ENCODE measurements at places on chromosomes 13 and 19. TPM values are rescaled to one million over a fixed set of nuclear protein-coding genes. Genes with fewer than 3 reads are reported as not detected.

DNA sequence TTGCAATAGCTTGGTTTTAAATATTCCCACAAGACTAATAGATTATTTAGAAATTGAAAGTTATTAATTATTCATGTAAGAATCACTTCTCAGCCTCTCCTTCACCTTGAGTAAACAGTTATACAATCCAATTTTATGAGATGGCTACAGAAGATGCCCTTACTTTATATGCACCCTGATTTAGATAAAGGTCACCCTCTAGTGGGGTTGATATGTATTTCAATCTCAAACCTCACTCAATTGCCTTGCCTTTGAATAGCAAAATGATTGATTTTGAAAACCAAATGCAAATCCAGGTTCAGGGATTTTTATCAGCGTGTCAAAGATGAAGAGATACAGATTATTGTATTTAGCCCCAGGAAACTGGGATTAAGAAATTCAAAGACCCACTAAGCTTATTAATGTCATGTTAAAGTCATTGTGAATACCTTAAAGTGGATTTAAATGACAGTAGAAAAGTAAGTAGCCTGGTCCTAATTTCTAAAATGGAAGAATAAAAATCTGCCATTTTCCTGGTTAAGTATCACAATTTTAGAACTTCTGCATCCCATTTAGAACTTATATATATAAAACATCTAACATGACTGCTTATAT lies 305.1 kb downstream of the ITGBL1 start:
- peak; percentile 10 for DNase-seq

DNA sequence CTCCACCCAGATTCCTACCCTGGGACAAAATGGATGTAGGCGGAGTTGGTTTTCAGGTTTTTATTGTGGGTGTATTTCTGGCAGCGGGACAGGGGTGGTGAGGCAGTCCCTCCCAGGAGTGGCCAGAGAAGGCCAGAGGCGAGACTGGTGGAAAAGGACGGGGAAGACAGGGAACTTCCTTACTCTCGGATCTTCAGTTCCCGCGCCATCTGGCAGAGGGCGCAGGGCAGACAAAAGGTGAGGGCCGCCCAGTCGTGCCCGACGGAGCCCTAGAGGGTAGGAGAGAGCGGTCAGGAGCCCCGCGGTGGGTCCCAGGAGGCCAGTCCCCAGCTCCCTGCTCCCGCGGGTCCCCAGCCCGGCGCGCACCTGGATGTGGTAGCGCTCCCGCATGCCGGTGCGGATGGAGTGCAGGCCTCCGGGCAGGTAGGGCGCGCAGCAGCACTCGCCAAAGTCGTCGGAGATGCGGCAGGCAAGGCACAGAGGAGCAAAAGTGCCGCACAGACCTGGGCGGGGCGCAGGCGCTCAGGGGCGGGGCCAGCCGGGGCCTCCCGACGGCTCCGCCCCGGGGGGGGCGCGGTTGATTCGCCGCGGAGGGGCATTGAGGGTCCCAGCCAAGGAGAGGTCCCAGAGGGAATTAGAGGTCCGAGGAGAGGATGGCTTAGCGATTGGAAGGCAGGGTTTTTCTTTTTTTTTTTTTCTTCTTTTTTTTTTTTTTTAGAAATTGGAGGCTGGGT lies 3.0 kb downstream of the CNFN start:
- DNase-seq, result no peak

DNA sequence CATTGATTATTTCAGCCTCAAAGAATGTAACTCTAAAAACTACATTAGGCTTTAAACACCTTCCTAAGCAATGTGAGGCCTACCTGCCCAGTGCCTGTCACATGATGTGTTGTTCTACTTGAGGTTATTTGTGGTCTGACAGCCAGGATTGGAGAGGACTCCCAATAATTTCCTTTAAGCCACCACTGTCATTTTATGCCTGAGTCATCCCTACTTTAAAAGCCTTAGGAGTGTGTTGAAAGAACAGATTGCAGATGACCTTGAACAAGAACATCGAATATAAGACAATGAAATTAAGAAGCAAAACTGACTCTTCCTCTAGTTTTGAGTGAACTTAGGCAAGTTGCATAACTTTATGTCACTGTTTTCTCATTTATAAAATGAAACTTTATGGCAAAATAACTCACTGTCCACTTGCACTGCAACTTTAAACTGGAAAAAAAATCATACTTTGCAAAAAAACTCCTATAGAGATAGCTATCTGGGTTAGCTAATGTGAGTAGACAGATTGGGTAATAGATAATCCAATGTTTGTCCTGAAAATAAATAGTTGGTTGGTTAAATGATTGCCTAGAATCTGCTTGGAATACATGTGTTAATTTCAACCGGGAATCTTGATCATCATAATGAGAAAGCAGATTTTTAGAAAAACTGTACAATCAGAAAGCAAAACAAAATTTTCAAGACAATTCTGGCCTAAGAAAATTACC lies 361.2 kb downstream of the SUCLA2 start:
- no peak for DNase-seq

- no peak for DNase-seq
These were observed 244.7 kb downstream of the DCT start for GRCh38 chr13:94234738-94235137.

Gene ECSIT
- polyA plus RNA-seq, result 34.0 TPM

DNA sequence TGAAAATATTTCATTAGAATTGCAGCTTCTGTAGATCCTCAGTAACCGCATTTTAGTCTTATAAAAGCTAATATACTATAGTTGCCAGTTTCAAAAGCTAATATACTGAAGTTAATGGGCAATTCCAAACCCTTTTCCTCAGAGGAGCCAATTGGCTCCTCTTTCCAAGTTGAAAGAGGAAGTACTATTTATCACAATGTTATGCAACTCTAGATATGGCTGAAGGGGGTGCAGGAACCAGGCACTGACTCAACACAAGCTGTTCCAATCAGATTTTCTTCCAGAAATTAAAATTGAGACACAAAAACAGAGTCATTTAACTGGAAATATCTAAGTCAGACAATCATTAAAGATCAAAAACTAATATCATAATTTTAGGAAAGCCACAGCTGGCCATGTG lies 258.9 kb downstream of the PCDH20 start:
- DNase-seq, result no peak

Gene ZNF550
- 12.4 TPM for polyA plus RNA-seq

DNA sequence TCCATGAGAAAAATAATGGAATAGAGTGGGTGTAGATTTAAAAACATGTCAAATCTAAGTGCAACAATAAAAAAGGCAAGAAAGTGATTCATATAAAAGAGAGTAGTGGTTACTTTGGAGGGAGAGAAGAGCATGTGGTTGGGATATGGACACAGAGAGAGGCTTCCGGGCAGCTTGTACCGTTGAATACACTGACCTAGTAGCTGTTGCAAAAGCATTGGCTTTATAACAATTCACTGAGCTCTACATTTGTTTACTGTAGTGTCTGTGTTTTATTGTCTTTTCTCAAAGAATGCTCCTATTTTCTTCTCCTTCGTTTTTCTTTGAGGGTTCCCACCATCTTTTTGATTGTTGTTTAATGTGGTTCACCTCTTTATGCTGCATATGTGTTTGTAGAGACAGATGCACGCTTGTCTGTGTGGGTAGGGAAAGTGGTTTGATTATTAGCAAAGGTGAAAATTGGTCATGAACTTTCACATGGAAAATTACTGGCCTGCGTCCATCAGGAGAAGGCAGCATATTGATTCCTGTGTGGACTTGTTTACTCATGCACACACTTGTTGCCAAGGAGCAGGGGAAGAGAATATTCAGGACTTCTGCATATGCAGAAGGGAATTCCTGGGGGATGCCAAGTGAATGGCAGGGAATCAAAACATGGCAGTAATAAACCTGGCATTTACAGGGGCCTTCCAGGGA lies 29.9 kb upstream of the IRS2 start:
- DNase-seq, result no peak

DNA sequence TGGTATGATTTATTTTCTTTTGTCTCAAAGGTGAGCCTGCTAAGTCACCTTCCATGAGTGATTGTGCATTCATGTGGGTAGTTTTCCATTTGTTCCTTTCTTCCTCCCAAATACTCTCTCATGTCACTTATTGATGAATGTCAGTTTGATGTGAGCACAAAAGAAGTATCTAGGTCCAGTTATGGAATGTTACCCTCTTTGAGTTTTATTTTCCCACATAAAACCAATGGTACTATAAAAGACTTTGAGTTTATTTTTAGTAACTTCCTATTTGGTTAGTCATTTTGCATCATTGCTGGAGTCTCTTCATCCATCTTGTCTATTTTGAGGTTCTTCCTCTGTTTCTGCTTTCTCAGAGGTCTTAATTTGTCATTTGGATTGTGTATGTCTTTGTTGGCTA lies 321.3 kb downstream of the GPC6 start:
- no peak for DNase-seq

GRCh38 chr13:73167028-73167820 lies 108.4 kb downstream of the KLF5 start:
- no peak for DNase-seq

DNA sequence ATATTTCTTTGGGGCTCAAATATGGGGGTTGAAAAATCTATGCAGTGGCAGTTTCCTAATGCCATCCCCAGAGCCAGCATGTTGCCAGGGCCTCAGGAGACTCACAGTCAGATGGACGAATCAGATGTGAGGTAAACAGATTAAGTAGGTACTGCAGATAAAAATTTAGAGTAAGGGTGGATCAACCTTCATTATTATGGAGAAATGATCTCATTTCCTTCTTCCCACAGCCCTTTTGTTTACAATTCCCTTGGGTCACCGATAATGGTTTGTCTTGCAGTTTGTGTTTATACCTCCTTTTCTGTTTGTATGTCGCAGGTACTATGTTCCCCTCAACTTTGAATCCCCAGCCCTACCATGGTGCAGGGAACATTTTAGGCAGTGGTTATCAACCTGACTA lies 20.0 kb downstream of the DIAPH3 start:
- DNase-seq, result no peak

DNA sequence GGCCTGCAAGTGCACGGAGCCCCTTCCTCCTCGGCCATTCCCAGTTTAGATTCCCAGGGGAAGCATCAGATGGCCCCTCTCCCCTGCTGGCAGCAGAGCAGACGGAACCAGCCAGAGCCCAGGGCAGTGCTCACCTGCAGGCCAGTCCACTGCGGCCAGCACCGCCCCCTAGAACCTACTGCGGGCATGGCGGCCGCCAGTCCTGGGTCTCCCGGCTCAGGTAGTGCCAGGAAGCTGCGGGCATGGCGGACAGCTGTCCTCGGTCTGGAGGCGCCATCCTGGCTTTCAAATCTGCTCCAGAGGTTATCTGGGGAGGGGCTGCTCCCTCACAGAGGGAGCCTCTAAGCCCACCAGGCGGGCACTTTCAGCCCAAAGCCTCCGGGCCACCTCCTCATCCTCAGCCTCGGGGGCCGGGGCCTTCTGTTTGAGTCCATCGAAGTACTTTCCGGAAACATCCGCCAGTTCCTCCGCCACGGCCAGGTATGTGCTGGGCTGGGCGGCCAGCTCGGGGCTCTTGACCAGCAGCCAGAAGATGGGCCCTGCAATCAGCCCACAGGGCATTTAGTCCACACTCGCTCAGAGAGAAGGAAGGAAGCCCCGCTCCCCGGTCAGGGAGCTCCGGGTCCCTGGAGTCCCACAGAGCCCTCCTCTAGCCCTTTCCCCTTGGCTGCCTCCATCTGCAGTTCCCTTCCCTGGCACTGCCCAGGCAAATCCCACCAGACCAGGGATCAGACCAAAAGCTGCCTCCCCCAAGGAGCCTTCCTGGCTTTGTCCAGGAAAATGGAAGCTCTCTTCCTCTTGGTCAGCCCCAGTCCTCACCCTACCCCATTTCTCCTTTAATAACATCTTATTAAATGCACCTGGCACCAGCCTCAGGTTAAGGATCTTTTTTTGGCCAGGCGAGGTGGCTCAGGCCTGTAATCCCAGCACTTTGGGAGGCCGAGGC lies 7.0 kb upstream of the GP6 start:
- DNase-seq, result no peak

Gene SCAMP4
- polyA plus RNA-seq, result 33.0 TPM

DNA sequence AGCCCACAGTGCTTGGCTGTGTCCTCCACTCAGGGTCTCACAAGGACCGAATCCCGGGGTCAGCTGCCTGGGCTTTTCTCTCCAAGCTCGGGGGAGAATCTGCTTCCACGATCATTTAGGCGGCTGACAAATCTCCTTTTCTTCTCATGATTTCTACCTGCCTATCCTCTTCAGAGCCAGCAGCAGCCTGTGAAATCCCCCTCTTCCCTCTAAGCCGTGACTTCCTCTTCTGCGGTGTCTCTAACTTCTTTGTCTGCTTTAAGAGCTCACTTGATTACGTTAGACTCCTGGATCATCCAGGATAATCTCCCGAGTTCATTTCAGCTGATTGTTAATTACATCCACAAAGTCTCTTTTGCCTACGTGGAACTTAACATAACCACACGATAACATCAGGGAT lies 22.5 kb upstream of the ZNF845 start:
- no peak for DNase-seq

Gene SUGP1
- polyA plus RNA-seq, result 35.2 TPM

DNA sequence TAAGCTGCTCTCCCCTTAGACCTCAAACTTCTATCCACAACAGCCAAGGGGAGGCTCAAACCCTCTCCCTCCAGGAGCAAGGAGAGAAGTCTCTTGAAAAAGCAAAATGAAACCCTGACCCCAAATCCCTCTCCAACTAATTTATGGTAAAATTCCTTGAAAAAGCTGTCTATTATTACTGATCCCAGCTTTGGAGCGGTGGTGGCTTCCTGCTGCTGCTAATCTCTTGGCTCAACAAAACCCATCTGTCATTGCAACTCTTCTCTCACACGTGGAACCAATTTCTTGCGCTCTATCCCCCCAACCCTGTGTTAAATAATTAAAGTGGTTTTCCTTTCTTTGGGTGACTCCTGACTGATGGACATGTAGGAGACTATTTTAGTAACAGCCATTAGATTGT lies 64.1 kb upstream of the OXGR1 start:
- DNase-seq, result no peak

Gene CD209
- polyA plus RNA-seq, result 2.2 TPM

DNA sequence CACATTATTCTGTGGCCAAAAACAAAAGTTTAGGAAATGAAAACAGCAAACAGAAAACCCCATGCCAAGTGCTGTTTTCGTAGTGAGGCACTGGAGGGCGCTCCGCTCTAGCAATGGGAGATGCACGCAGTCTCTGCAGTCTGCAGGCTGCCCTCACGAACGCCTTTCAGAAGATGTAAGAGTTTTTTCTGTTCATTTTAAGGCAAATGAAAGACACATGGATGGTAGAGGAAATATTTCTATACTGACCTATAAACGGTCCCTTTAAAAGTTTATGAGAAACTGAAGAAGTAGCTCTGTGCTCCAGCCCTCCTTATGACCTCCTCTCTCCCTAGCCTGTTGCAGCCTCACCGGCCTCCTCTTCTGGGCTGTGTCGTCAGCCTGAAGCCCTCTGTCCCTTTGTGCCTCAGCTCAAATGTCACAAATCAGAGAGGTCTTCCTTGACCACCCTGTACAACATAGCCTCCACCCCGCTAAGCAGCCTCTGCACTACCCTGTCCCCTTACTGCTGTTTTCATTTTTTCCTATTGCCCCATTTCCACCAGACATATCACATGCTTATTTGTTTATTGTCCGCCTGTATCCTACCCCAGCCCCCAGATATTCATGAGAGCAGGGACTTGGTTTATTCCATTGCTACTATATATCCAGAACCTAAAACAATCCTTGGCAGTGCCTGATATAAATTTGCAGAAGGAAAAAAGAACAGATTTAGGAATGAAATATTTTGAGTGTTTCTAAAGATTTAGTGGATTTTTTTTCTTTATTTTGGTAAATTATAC lies 116.4 kb downstream of the TM9SF2 start:
- peak; percentile 32 for DNase-seq
